ENCODE measurements at places on chromosomes 16 and 17. TPM values are rescaled to one million over a fixed set of nuclear protein-coding genes. Genes with fewer than 3 reads are reported as not detected.

- no peak for DNase-seq
Observed at GRCh38 chr17:48228720-48229119, 121.2 kb downstream of the SNX11 start.

DNA sequence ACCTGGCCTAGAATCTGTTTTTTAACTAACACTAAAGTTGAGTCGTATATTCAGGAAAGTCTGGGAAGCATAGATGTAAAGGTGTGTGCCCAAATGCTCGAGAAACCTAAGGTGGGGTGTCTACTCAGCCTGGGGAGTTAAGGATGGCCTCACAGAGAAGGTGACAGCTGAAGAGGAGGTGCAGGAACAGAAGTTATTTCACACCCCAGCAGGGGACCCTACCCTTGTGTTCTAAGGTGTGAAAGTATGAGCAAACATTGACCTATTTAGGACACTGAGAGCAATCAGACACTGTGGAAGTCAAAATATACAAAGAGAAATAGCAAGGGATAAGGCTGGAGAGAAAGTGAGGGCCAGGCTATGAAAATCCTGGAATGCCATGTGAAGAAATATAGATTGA is 49.0 kb upstream of the DHX40 start:
- DNase-seq, result no peak

DNA sequence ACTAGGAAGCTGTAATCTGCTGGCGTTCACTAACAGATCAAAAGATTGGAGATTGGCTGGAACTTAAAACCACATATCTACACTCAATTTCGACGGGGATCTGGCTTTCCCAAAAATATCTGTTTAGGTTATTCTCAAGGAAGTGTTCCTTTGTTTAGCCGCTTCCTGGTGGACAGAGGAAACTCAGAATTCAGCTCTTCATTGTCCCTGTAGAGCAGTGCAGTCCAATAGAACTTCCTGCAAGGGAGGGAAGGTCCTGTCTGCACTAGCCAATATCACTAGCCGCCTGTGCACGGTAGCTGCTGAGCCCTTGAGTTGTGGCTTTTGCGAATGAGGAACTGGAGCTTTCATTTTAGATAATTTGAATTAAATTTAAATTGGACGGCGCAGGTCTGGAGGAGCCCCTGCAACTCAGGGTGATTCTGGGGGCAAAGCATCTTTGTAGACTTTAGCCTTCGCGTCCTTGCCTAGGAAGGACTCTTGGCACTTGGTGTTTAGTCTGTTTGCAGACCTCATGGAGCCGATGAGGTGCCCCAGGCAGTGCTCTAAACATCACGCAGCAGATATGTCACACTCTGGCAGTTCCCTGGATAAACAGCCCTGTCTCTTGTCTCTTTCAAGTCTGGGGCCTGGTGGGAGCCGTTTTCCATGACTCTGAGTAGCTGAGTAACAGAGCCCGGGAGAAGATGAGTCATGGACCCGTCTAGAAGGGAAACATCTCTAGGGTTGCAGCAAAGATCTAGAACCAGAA is 122.2 kb downstream of the CCDC182 start:
- no peak for DNase-seq

The OR1A2 gene
- total RNA-seq, result not detected

The ENPP7 gene
- not detected for total RNA-seq

The NPIPA8 gene
- total RNA-seq, result 0.49 TPM

The AATK gene
- 2.3 TPM for total RNA-seq

Data from left ventricle myocardium inferior (tissue), 1 donor.